Hematopoietic multipotent progenitor cell treated with erythropoietin and hydrocortisone succinate and interleukin-3 and kit ligand, for 17 days (in vitro differentiated cells): ENCODE measurements at places on chromosomes 11 and 22.

DNA sequence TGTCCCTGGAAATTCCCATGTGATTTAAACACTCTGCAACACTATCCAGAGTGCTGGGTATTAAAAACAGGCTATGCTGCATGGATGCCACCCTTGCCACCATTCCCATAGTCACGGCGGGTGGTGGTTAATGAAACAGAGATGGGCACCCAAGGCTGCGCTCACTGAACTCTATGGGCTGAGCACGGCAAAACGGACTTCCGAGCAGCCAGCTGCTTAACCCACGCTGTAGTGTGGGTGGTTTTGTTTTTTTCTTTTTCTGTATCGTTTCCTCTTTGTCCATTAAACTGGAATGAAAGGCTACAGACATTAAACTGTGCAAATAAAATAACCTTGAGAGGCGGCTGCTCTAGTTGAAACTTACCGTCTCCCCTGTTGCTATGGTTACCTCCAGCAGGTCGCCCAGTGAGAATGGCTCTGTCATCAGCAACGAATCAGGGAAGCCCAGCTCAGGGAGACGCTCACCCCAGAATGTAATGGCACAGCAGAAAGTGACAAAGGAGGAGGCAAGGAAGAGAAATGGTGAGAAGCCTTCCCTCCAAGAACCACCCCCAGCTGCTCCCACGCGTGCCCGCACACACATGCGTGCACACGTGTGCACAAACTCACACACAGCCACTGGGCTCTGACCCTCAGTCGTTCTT, 102.1 kb downstream of the C11orf91 start:
- DNase-seq: no peak

DNA sequence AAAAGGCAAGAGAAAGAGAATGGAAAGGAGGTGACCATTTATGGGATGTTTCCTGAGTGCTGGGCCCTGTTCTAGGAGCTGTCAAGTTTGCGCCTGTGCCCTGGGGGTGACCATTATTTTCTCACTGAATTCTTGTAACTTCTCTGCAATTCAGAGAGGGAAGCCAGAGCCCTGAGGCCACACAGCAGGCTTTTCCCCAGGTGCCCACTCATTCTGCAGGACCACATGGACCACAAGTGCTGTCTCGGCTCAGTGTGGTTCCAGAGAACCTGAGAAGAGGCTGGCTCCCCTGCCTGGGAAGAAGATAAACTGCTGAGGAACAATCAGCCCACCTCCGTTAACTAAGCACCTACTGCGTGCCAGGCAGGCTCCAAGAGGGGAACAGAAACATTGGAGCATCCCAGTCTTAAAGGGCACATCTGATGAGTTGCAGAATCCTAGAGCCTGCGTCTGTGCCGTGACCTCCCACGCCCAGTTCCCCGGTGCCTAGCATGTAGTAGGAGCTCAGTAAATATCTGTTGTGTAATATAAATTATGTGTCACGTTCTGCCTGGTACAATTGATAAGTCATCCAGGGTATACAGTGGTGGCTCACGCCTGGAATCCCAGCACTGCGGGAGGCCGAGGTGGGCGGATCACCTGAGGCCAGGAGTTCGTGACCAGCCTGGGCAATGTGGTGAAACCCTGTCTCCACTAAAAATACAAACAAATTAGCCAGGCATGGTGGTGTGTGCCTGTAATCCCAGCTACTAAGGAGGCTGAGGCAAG, 31.6 kb upstream of the CRYBB3 start:
- no peak for DNase-seq

GRCh38 chr22:28379075-28379779, 300.4 kb downstream of the TTC28 start:
- no peak for DNase-seq

DNA sequence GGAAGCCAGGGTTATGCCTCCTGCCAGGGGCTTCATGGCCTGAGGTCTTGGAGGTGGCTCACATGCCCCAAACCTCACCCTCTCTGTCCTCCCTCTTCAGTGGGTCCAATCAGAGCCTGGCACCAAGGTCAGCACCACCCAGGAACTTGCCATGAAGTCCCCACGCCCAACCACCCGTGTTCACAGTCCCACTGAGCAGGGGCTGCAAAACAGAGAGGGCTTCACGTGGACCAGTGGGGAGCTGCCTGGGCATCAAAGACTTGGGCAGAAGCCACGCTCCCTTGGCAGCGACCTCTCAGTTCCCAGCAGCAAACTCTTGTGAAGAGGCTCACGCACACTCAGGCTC, 425.8 kb upstream of the B3GAT1 start:
- no peak for DNase-seq

DNA sequence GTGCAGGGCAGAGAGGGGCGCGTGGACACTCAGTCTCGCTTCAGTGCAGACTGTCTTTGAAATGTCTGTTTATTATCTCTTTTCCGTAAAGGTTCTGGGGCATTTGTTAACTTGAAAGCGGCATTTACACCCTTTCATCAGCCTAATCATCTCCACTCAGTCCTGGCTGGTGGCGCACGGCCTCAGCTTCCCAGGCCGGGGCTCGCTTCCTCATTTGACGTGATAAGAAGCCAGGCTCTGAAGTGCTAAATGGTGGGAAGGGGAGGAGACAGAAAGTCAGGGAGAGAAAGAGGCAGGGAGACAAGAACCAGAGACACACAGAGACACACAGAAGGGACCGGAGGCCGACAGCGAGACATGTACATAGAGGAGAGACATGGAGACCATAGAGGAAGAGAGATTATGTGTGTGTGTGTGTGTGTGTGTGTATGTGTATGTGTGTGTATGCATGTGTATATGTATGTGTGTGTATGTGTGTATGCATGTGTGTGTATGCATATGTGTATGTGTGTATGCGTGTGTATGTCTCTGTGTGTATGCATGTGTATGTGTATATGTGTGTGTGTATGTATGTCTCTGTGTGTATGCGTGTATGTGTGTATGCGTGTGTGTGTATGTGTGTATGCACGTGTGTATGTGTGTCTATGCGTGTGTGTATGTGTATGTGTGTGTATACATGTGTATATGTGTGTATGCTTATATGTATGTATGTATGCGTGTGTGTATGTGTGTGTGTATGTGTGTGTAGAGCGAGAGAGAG, 101.5 kb downstream of the ST3GAL4 start:
- no peak for DNase-seq

- no peak for DNase-seq
These were observed 86.4 kb upstream of the THY1 start for GRCh38 chr11:119509282-119509841.

DNA sequence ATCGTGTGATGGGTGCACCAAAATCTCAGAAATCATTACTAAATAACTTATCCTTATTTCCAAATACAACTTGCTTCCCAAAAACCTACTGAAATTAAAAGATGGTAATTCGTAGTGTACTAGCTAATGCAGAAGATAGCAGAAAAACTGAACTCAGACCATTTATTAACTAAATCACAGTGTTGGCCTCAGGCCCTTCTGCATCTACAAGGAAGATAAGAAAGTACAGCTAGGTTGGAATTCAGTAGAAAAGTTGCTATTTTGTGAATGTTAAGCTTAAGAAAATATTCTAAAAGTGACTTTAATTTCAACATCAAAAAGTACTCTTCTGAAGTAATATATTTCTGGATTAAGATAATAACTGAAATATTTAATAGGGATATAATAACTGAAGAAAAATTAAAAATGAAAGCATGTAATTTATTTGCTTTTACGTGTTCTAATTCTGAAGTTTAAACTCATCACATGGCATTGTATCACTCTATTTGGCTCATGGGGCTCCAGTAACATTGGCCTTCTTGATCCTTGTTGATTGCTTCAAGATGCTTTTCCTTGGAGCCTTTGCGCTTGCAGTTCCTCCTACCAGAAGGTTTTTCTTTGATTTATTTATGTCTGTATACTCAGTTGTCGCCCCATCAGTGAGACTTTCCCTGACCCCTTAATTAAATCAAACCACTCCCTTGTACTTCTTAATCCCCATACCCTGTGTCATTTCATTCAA, 847.9 kb upstream of the ANO3 start:
- DNase-seq: no peak

GRCh38 chr22:48820481-48821345, 1007.0 kb downstream of the BRD1 start:
- DNase-seq: no peak
